Mucosa of descending colon (tissue), 3 donors: ENCODE measurements at places on chromosomes 11 and 22. TPM values are rescaled to one million over a fixed set of nuclear protein-coding genes. Genes with fewer than 3 reads are reported as not detected.
A peak's percentile ranks its signal among the peaks of the same experiment; 100 is the strongest.

DNA sequence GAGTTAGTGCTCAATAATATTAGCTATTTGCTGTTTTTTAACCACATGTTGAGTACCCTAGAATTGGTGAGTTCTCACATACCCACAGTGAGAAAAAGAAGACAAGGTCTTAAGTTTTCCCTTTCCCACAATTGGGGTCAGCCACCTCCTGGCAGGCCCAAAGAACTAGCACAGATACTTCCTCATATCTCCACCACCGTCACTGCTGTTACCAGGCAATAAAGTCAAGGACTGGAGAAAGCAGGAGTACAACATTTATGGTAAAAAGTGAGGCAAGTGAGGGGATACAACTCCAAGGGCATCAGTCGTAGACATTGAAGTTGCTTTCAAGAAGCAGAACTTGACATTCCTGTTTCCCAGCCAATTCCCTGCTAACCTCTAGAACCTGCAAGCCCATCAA is 19.6 kb downstream of the ELP4 start:
- no peak for DNase-seq

GRCh38 chr22:24059793-24060192 is 48.7 kb downstream of the CABIN1 start:
- DNase-seq: no peak

The TPBGL gene
- total RNA-seq: not detected

The SERGEF gene
- total RNA-seq: 23.8 TPM

- DNase-seq: no peak
Observed at GRCh38 chr11:133058501-133058900, 473.8 kb downstream of the OPCML start.

The MMP10 gene
- total RNA-seq: not detected

DNA sequence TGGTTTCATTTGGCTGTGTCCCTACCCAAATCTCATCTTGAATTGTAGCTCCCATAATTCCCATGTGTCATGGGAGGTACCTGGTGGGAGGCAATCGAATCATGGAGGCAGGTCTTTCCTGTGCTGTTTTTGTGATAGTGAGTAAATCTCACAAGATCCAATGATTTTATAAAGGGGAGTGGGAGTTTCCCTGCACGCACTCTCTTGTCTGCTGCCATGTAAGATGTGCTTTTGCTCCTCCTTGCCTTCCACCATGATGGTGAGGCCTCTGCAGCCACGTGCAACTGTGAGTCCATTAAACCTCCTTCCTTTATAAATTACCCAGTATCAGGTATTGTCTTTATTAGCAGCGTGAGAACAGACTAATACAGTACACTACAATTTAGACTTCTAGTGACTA is 67.5 kb upstream of the LINC01488 start:
- DNase-seq: no peak

The SSTR3 gene
- total RNA-seq: not detected

The TECTA gene
- 0.82 TPM for total RNA-seq

- no peak for DNase-seq
Observed at GRCh38 chr22:30021338-30021737, 58.9 kb upstream of the HORMAD2 start.

- peak; percentile 51 for DNase-seq
Observed at GRCh38 chr11:30545507-30545906, 40.6 kb downstream of the MPPED2 start.
